ENCODE measurements at places on chromosomes 7 and 10.
A peak's percentile ranks its signal among the peaks of the same experiment; 100 is the strongest.

GRCh38 chr7:30983914-30984247 is 20.1 kb downstream of the GHRHR start:
- no peak for DNase-seq

DNA sequence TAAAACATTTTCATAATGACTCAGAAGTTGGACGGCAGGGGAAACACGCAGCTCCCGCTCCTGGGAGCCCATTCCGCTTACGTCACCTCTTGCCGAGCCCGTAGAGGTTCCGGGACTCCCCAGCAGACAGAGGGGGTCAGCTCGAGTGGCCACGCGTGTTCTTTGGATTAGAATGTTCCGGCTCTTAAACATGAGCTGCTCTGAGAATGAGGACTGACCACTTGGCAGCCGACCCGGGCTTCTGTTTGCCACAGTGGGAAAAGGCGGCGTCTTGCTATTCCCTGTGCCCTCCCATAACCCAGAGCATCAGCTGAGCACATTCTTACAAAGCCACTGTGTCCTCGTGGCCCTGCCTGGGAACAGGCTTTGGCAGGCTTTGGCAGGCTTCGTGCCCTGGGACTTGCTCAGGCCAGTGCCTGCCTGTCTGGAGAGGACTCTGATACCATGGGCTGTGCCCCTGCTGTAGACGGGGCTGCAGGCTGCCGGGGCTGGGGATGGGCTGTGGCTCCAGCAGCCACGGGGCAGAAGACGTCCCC is 40.1 kb downstream of the PFKP start:
- peak; percentile 90 for DNase-seq

- DNase-seq: no peak
Observed at GRCh38 chr7:152641384-152641783, 34.6 kb downstream of the XRCC2 start.

DNA sequence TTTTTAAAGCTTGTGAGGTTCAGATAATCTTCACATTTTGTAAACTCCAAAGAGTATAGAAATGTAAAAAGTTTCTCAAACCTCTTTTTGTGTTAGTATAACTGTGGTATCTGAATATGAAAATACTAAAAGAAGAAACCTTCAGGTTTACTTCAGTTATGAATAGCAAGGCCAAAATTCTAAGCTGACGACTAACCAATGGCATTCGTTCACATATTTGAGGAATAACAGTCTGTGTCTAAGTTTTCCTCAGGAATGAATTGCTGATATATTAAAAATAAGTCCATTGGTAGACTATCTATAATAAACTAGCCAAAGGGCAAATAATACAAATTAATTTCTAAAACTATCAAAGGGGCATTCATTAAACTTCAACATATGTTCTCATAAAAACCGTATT is 206.0 kb downstream of the CXCL12 start:
- DNase-seq: no peak

- DNase-seq: no peak
Observed at GRCh38 chr10:117504562-117504961, 38.0 kb upstream of the EMX2 start.

DNA sequence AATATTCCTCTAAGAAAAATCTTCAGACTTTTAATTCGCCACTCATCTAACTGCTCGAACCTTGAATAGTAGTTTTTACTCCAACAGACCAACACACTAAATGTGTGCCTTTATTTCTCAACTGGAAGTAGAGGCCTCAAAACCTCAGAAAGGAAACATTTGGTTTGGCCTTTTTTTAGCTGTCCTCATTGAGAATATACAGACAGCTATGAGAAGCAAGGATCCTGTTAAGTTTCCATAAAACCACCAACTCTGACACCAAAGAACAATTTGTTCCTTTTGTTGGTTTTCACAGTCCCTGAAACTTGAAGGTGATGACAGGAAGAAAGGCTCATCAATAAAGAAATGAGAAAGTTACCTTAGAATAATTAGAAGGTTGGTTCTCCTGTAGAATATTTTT is 199.2 kb upstream of the MEOX2 start:
- DNase-seq: no peak

DNA sequence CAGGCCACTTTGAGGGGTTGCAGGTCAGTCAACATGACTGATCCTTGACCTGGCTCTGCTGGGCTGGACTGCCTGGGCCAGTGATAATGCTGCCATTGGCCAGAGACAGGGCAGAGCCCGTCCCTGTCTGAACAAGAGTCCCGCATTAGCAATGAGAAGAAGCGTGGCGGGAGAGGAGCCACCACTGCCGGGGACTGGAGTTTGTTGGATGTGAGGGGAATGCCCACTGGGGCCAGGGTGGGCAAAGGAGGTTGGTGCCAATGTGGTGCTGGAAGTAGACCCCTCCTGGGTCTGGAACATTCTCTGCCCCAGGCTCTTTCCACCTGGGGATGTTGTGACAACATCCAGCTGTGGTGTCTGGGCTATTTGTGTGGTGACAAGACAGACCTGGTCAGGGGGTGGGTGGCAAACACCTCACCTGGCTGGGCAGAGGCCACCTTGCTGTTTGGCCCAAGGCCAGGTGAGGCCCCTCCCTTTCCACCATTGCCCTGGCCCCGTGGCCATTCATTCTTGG is 7.6 kb downstream of the SAP25 start:
- no peak for DNase-seq

- no peak for DNase-seq
Observed at GRCh38 chr10:35423505-35424306, 87.4 kb downstream of the CCNY start.

- no peak for DNase-seq
Observed at GRCh38 chr10:119395280-119396007, 147.1 kb downstream of the RGS10 start.

DNA sequence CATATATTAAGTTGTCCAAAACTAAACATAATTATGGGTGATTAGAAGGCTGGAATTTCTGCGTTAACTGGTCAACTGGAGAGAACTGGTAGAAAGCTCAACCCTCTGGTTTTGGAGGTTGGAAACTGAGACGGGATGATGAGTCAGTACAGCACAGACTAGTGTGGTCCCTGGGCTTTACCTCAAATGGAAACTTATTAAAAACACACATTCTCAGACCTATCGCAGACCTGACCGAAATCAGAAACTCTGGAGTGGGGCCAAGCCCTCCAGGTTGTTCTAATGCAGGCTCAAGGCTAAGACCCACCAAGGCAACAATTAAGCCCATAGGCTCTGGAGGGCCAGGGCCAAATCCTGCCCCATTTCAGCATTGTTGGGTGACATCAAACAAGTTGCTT is 136.9 kb downstream of the KCNMA1 start:
- DNase-seq: no peak

DNA sequence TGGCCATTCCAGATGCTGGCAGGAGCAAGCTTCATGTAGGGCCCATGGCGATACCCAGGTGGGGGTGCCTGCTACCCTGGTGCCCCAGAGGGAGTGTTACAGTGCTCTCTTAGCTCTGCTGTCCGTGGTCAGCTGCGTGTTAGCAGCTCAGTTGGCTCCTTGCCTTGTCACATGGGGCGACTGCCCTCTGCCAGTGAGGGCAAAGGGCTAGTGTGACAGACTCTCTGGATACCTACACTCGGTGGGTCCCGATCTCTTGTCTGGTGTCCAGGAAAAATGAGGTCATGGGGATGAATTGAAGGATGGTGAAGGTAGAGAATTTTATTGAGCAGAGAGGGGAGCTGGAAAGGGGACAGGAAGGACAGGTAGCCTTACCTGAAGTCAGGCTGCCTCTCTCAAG is 152.2 kb downstream of the CYP26A1 start:
- DNase-seq: no peak

GRCh38 chr10:131275691-131276090 is 35.8 kb downstream of the TCERG1L start:
- DNase-seq: no peak

- DNase-seq: no peak
Observed at GRCh38 chr7:192701-193480, 520 bp downstream of the FAM20C start.

DNA sequence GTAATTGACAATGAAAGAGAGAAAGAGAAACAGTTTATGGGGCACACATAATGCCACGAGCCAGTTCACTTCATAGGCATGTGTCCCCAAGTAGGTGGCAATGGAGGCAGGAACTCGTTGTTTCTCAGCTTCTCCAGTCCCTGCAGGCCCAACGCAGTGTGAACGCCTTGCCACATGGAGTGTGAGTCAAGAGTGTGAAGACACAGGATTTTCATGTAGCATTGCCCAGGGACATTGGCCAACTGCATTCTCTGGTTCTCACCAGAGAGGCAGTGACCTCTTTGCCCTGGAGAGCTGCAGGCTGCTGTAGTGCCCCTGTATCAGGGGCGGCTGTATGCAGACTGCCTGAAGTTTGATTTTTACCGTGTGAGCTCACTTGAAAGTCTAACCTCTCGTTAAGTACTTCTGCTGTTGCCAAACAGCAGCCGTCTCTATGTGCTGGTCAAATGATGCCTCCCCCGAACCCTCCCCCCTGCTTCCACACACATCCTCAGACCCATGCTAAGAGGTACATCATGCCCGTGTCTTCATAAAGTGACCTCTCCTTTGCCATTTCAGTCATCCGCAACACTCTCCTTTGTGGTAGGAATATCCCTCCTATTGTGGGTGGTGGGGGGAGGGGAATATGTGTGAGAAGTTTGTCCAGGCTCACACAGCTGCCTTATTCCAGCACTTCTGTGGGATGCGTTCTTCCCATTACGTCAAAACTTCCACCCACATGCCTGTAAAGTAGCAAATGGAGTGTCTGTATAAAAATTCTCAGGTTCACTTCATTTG is 12.7 kb downstream of the LRRC18 start:
- no peak for DNase-seq

Measured in AG09309 (cell line).